ENCODE measurements at places on chromosomes 6 and 20. TPM values are rescaled to one million over a fixed set of nuclear protein-coding genes. Genes with fewer than 3 reads are reported as not detected.

The BPIFA1 gene
- not detected for total RNA-seq

DNA sequence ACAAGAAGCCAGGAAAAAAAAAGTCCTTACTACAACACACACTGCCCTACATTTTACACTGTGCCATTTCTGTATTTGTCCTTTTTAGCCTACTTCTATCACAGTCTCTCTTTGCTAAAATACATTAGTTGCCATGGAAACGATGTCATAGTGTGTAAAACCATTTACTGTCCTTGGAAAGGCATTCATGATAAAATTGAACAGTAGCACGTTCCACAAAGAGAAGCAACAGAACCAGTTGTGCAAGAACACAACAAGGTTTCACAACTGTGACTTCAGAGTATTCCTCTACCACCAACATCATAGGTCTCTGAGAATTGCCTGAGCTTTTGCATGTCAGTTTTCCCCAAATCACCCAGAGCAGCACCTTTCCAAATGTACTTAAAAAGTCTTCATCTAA lies 20.5 kb downstream of the FYN start:
- no peak for DNase-seq

- no peak for DNase-seq
These were observed 48.7 kb upstream of the SAMD5 start for GRCh38 chr6:147459780-147460179.

GRCh38 chr6:30075094-30075789 lies at the start of gene RNF39:
Gene RNF39 (minus strand): TSS chr6:30075769. CDS start chr6:30075585, 184 bp downstream.
- DNase-seq: no peak

- DNase-seq: no peak
These were observed 5.2 kb downstream of the TMEM30A start for GRCh38 chr6:75279418-75279817.

The HMGA1 gene
- total RNA-seq: 16.3 TPM

DNA sequence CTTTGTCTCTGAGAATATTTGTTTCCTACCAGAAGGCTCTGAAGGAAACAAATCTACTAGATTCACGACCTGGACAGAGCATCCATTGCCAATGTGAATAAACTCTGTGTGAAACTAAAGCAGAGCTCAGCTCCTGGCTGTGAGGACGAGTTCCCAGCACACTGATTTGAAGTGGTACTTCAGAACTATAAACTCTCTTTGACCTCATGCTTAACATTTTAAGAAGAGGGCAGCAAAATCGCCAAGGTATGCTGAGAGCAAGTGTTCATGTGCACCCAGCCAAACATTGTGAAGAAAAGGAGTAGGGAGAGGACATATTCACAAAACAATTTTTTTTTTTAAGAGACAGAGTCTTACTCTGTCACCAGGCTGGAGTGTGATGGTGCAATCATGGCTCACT lies 33.7 kb upstream of the ZNF133 start:
- DNase-seq: no peak

The C6orf47 gene
- total RNA-seq: 15.5 TPM

Data from lung microvascular endothelial cell (primary cell).